ENCODE measurements at places on chromosomes 1 and 21.

DNA sequence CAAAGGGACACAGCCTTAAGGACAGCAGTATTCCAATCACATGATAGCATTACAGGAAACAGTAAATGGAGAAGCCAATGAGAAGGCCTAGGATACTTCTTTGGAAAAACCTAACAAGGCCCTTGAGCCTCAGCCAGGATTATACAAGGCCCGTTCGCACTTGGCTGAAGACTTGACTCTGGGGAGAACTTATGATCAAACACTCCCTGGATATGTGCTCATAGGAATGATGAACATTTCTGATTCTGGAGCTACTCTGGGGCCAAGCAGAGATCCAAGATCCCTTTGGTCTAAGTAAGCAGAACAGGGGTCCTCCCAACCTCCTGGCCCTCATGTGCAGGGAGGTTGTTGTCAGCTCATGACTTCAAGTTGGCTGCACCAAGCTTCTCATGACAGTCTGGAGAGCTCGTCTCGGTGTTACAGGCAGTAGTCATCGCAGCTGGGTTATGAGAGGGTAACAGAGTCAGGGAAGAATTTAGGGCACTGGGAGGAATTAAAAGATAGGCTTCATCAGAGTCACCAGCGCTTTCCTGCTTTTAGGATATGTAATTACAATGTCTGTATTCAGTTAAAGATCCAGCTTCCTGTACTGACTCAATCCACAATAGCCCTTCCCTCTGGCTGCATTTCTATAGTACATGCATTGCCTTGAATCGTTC, 92.5 kb upstream of the IRF2BP2 start:
- no peak for DNase-seq

DNA sequence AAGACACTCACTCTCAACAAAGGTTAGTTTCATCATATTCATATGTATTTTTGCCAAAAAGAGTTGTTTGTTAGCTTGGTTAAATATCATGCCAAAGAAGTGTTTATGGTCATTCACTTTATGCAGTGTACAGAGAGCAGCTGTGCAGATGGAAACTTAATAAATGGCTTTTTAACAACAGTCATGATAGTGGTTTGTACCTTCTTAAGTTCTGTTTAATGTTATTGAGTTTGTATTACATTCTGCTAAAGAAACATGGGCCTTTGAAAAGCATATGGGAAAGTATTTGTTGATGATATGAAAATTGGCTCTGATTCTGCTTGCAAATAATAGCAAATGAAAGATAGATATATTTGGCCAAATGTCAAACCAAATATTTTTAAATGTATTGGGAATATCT, 607.3 kb downstream of the NCAM2 start:
- DNase-seq: no peak

- no peak for DNase-seq
Observed at GRCh38 chr1:27603309-27603680, 649 bp downstream of the AHDC1 start.

- no peak for DNase-seq
Observed at GRCh38 chr1:198199105-198199504, 42.3 kb downstream of the NEK7 start.

DNA sequence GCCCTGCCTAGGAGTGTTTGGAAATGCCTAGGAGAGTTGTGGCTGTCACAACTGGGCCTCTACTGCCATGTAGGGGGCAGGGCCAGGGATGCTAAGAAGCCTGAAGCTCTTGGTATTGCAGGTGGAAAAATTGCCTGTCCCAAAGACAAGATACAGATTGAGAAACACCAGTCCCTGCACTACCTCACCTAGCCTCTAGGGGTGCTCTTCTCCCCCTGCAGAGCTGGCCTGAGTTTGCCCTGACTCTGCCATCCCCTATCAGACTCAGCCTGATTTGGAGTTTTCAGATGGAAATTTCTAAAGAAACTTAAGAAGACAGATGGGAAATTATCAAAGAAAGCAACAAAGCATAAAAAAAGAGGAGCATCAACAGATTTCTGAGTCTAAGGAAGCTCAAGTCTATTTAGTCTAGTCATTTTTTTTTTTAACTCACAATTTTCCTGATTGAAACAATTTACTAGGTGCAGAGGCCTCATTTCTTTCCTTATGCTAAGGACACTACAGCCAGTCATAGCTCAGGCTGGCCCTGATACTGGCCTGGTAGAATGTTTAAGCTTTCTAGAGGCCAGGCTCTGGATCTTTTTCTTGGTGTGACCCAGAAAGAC, 61.4 kb upstream of the LRRN2 start:
- DNase-seq: peak; percentile 77

GRCh38 chr1:157775101-157775870, 1.6 kb downstream of the FCRL2 start:
- DNase-seq: no peak

- DNase-seq: no peak
Observed at GRCh38 chr1:16138772-16139221, 17.1 kb downstream of the EPHA2 start.

DNA sequence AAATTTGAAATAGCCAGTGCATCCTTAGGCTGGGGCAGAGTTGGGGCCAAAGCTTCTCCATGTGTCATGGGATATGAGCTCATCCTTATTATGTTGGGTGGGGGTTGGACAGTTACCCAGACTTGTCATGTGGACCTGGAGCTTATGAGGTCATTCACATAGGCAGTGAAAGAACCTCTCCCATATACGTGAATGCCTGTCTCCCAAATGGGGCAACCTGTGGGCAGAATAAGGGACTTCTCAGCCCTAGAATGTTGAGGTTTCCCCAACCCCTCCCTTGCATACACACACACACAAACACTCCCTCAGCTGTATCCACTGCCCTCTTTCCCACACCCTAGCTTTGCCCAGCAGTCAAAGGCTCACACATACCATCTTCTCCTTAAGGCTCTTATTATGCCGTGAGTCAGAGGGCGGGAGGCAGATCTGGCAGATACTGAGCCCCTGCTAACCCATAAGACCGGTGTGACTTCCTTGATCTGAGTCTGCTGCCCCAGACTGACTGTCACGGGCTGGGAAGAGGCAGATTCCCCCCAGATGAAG, 2.3 kb upstream of the IVL start:
- no peak for DNase-seq

DNA sequence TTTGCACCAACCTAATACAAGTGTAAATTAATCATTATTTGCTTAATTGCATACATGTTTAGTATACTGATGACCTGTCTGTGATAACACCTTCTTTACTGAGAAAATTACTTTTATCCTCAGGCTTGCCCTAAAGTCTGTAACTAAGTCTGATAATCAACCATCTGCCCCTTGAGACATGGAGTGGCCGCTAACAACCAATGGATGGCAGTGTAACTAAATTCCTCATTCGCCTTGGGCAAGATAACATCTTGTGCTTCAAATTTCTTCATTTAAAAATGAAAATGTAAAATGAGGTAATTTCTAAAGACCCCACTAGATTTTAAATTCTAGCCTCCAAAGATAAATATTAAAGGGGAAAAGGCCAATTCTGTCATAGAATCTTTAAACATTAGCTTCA, 85.1 kb downstream of the ENAH start:
- no peak for DNase-seq

DNA sequence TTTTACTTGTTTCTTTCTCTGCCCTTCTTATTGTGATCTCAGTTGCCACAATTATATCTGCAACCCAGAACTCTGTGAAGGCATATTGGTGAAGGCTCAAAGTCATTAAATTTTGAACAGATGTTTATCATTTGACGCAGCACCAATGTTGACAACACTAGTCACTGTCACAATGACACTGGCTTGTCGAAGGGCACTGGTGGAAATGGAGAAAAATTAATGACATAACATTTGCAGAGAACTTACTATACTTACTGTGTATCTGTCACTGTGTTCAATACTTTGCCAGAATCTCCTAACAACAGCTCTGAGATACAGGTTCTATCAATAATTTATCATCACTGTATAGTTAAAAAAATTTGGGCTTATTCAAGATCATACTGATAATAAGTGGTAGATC, 1213.7 kb downstream of the NCAM2 start:
- no peak for DNase-seq

- no peak for DNase-seq
Observed at GRCh38 chr1:7810395-7810794, 26.3 kb downstream of the PER3 start.

GRCh38 chr21:37917612-37918011, 1.4 kb upstream of the KCNJ6 start:
- no peak for DNase-seq

DNA sequence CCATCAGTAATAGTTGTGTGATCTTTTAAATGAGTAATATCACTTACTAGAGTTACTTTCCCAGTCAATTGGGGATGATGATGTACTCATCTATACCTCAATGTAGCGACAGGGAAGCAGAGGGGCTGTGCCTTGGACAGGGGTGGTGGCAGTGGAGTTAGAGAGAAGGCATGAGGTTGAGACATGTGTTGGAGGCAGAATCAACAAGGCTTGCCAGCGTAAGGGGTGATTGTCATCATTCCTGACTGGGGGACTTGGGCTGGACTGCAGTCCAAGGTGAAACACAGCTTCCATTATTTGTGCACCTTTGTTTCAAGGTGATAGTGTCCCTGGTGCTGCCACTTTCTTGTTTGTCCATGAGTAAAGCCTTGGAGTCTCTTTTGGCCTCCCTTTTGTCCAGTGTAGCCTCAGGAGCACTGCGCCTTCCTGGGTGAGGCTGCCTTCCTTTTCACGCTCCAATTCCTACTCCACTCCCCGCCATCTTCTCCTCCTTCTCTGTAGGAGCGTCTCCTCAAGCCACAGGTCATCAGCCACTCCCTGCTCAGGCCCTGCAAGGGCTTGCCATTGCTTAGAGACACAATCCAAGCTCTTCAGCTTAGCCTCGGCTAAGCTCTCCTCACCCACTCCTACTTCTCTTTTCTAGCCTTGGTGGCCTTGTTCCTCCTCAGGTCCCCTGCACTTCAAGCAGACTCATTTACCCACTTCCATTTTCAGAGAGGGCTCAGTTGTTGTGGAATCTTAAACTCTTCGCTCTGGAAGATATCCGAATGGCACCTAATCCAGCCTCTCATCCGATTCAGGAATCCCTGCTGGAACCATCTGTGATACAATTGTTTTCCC, 77.6 kb upstream of the CD34 start:
- DNase-seq: no peak

DNA sequence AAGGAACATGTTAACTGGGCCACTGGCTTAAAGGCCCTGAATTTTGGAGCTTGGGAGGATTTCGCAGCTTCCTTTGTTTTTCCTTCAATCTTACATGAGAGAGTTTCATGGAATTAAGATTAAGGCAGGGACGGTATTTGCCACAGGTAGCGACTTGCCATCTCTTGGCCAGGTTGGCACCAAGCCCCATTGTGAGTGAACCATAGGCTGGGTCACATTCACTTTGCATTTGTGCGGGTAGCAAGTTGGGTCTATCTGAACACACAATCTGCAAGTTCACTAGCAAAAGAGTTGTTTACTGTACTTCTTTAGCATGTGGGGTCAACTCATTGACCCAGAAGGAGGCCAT, 106.2 kb upstream of the ATP1A1 start:
- no peak for DNase-seq

DNA sequence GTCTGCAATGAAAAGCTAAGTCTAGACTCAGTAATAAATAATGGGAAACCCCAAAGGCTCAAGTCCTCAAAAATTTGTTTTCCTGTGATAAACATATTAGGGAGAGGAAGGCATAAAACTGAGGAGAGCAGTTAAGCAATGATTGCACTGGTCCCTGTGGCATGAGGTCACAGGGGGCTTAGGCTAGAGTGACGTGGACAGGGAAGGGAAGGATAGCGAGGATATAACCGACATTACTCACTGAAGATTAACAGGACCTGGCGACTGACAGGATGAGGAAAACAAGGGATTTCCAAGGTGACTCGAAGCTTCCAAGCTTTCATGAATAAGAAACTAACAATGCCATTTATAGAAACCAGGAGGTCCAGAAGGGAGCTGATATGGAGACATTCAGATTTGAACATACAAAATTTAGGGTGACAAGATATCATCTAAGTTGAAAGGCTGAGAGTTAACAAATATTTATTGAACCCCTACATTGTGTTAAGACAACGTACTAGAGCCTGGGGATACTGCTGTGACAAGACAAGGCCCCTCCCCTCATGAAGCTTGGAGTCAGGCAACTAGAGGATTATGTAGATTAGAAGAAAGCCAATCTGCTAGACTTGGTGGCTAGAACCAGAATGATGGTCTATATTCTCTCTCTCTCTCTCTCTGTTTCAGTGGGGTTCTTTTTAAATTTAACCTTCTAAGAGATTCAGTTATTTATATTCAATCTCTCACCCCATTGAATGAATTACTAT, 33.2 kb upstream of the PKN2 start:
- no peak for DNase-seq

DNA sequence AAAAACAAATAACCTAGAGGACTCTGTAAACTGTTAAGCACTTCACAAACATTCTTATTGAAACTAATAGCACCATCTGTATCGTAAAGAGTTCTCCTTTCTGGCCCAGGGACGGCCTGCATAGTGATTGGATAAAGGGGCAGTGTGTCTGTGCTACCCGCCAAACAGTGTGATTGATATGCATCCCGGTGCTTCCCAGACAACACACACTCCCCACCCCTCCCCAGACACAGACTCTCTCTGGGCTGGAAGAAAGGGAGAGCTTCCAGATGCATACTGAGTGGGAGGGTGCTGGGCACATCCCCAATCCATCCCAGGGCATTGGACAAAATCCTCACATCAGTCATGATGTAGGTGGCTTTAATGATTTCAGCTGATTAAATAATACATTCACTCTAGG, 3.7 kb downstream of the HSD11B1 start:
- DNase-seq: no peak

- DNase-seq: no peak
Observed at GRCh38 chr21:36689324-36689723, 9.6 kb upstream of the SIM2 start.

DNA sequence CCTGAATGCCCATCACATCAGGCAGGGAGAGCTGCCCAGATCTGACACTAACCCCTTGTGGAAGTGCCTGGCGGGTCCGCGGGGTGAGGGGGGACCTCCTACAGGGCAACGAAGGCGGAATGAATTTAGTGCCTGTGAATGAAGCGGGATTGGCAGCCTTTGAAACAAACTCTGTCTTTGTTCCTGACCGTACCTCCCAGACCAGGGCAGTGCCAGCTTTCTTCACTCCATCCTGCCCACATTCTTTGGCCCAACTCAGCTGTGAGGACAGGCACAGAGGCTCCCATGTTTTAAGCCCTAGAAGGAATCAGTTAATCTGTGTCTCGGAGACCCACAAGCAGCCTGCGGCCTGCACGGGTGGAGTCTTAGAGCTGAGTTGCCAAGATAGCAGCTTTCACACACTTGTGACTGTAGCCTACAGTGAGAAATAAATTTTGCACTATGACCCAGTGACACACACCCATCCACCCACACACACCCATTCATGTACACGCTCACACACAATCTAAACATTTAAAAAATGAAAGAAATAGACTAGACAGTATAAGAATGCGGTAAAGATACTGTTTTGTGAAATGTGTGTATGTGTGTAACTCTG, 60.1 kb upstream of the USP24 start:
- peak; percentile 75 for DNase-seq

DNA sequence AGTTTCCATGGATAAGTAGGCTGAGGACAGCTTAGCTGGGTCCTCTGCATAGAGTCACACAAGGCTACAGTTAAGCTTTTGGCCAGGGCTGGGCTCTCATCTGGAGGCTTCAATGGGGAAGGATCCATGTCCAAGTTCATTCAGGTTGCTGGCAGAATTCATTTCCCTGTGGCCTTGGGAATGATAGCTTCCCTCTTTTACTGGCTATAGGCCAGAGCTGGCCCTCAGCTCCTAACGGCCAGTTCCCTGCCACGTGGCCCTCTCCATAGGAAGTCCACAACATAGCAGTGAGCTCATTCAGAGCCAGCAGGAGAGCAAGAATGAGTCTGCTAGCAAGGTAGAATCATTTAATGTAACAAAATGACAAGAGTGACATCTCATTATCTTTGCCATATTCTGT, 15.1 kb upstream of the PODN start:
- DNase-seq: no peak
